ENCODE measurements at places on chromosomes 7 and 10. TPM values are rescaled to one million over a fixed set of nuclear protein-coding genes. Genes with fewer than 3 reads are reported as not detected.

The COL28A1 gene
- 0.17 TPM for total RNA-seq

The C10orf67 gene
- total RNA-seq = not detected

DNA sequence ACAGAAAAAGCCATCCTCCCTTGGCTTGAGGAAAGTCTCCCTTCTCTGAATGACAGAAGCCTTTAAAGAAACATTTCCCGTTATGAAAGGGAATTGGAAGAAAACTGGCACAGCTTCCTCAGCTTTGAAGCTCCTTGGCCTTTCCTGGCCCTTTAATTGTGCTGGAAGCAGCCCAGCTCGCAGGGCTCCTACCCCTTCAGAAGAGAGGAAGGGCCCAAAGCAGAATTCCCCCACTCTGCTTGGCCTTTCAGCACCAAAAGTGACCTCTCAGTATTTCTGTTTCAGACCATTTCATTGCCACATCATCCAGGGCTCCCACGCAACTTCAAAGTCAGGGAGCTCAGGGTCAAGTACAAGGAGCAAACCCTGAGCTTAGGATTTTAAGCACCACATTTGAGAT is 4.2 kb downstream of the AFAP1L2 start:
- no peak for DNase-seq

GRCh38 chr10:124144536-124144935 is 51.1 kb upstream of the CHST15 start:
- no peak for DNase-seq

GRCh38 chr7:107777702-107778101 is 25.3 kb downstream of the SLC26A3 start:
- no peak for DNase-seq

DNA sequence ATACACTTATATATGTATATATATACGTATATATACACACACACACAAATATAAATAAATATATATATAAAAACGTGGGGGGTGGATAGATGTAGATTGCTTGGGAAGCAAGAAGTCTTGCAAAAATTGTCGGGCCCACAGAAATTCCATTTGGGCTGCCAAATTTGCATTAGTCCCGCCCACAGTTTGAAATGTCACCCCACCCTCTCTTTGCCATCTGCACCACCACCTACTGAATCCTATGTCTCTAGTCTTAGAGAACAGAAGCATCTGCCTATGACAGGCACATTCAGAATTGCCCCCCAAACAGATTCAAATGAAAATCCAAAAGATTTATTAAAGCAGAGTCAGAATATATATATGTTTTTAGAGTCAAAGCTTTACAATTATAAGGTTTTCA is 25.6 kb upstream of the CACNA2D1 start:
- DNase-seq = peak; percentile 11

The SLC16A12 gene
- 4.1 TPM for total RNA-seq

- DNase-seq = no peak
These were observed 191.7 kb upstream of the C7orf33 start for GRCh38 chr7:148398844-148399365.

- DNase-seq = no peak
These were observed 48.9 kb downstream of the ZMYND11 start for GRCh38 chr10:184174-184573.

The FAM24B gene
- 0.85 TPM for total RNA-seq

- DNase-seq = no peak
These were observed 255.7 kb upstream of the MKLN1 start for GRCh38 chr7:131071786-131072504.

DNA sequence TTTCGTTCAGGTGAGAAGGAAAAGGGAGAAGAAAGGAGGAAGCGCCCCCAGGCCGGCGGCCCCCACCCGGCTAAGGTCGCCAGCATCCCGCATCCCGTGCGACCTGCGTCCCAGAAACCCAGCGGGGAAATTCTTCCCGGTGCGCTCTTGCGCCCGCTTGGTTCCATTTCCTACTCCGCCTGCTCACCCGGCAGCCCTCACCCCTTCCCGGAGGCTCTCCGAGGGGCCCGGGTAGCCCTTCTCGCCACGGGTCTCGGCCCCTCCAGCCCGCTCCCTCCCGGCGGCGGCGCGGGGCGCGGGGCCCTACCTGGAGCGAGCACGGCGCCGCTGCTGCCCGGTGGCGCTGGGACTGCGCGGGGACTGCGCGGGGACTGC is at the start of gene PRKCQ:
Gene PRKCQ, minus strand, starts transcription at position 373 of the 375 bp plus-strand sequence. CDS start 65,141 bp downstream, outside the sequence.
- no peak for DNase-seq

DNA sequence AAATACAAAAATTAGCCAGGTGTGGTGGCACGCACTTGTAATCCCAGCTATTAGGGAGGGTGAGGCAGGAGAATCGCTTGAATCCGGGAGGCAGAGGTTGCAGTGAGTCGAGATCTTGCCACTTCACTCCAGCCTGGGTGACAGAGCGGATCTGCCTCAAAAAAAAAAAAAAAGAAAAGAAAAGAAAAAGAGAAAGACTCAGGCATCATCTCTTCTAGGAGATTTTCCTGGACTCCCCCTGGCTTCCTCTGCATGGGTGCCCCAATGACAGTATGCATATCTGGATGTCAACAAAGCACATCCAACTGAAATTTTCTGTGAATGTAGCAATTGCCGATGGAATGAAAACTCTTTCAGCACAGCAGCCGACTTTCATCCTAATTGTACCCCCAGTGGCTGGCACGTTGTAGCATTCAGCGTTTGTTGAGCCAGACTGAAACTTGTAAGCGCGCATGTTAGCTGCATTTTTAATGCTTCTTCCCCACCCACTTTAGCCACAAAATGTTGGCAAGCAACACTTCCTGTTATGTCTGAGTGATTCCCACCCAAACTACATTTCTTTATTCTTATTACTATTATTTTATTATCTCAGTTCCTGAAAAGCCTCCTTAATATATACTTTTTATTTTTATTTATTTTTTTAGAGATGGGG is 70.2 kb downstream of the PRTFDC1 start:
- DNase-seq = no peak

The TES gene
- 87.3 TPM for total RNA-seq

The EMX2 gene
- not detected for total RNA-seq

- DNase-seq = no peak
These were observed 86.6 kb downstream of the NOC3L start for GRCh38 chr10:94276140-94276539.

The TMEM139 gene
- 2.5 TPM for total RNA-seq

DNA sequence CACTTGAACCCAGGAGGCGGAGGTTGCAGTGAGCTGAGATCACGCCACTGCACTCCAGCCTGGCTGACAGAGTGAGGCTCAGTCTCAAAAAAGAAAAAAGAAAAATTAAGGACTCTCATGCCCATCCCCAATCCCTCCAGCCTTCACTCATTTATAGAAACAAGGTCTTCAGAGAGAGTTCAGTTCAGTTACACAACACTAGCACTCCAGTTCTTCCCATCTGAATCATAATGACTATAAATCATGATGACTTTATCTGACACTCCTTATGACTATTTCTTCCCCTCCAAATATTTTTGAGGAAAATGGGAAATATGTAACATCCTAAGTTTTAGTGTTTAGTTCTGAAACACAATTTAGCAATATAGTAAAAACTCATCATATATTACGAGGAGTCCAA is 107.4 kb upstream of the LSM8 start:
- no peak for DNase-seq

GRCh38 chr10:51892965-51893658 is 193.7 kb upstream of the CSTF2T start:
- peak; percentile 22 for DNase-seq

GRCh38 chr10:92938841-92939240 is 90.5 kb downstream of the EXOC6 start:
- no peak for DNase-seq

The CYP3A4 gene
- not detected for total RNA-seq

The GTF2IRD1 gene
- 21.1 TPM for total RNA-seq

- DNase-seq = peak; percentile 79
These were observed 30.2 kb upstream of the C10orf53 start for GRCh38 chr10:49649294-49649693.

DNA sequence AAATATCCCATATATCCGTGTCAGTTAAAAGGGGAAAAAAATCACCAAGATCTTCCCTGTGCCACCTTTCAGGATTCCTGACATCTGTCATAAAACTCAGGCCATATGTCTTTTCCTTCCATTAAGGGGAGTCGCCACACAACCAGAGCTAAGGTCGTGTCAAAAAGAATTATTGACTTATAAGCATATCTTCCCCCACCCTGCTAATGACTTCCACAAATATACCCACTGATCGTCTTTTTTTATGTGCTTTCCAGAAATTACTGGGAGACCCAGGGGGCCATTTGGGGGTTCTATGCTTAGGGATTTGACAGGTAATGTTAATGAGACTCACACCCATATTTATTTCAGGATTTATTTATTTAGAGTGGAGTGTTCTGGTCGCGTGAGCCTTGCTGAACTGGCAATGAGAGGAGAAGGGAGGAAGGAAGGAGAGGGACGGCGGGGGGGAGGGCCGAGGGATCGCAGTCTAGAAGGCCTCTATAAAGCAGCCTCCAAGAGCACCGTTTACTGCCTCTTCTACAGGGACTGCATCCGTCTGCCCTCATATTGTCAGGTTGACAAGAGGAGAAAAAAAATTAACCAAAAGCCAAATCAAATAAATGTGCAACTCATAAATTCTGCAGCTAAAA is 135.7 kb upstream of the MGMT start:
- no peak for DNase-seq
